ENCODE measurements at places on chromosomes 6 and 20. TPM values are rescaled to one million over a fixed set of nuclear protein-coding genes. Genes with fewer than 3 reads are reported as not detected.

DNA sequence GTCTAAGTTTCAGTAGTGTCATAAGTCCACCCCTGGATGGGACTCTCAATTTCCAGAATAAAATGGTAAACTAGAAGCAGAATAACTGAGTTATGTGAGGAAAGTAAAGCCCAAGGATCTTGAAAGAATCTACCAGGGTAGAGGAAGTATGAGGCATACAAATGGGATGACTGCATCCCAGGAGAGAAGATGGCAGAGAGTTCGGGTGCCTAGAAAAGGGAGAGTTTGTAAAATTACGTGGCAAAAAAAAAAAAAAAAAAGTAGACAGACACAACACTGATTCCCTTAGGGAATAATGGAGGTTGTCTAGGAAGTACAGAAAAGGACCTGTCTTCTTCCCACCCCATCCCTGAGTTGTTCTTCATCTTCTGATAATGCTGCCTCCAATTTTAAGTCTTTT lies 3.4 kb downstream of the GABBR1 start:
- no peak overlapping the region for H3K4me3 ChIP-seq
- H3K4me1 ChIP-seq, result peaks cover 32% of the 10 kb centered on the region
- H3K27ac ChIP-seq, result no peak overlapping the region
- no peaks in the 10 kb centered on the region for H3K27me3 ChIP-seq

- no peak overlapping the region for H3K4me3 ChIP-seq
- H3K4me1 ChIP-seq, result no peaks in the 10 kb centered on the region
- H3K27me3 ChIP-seq, result no peaks in the 10 kb centered on the region
- H3K27ac ChIP-seq, result no peak overlapping the region
Observed at GRCh38 chr6:40852779-40853373, 186.1 kb downstream of the UNC5CL start.

DNA sequence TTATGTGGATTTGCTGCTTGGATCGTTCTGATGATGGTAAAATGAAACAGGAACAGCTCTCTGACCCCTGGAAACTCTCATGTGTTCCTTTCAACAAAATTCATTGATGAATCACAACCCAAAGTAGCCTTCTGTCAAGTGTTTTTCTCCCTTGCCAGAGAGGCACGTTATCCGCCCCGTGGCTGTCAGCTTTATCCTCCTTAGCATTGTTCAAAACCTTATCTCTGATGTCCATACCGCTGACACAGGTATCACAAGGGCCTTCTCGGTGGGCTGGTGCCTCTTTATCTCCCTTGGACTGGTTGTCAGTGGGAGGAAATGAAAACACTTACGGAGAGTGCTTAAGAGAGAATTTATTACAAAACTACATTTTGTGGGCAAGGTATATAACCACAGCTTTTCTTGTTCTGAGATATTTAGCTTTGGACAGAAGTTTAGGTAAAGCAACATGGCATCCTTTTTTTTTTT lies 84.9 kb downstream of the TIAM2 start:
- no peak overlapping the region for H3K27ac ChIP-seq
- H3K36me3 ChIP-seq, result no peaks in the 10 kb centered on the region
- no peak for DNase-seq
- H3K4me3 ChIP-seq, result no peak overlapping the region
- H3K27me3 ChIP-seq, result no peaks in the 10 kb centered on the region
- H3K4me1 ChIP-seq, result no peaks in the 10 kb centered on the region

- peaks cover 80% of the 10 kb centered on the region for H3K4me1 ChIP-seq
- no peak for DNase-seq
- H3K27ac ChIP-seq, result peak overlapping the region; percentile 92
- H3K36me3 ChIP-seq, result no peaks in the 10 kb centered on the region
- no peaks in the 10 kb centered on the region for H3K27me3 ChIP-seq
Observed at GRCh38 chr20:49387581-49387939, 94.9 kb downstream of the KCNB1 start.

- no peak for DNase-seq
- no peak overlapping the region for H3K27ac ChIP-seq
- H3K4me1 ChIP-seq, result no peaks in the 10 kb centered on the region
Observed at GRCh38 chr6:4296552-4296951, 161.2 kb upstream of the ECI2 start.

GRCh38 chr20:8425016-8425415 lies 292.9 kb downstream of the PLCB1 start:
- no peaks in the 10 kb centered on the region for H3K27me3 ChIP-seq
- no peak overlapping the region for H3K27ac ChIP-seq
- DNase-seq, result no peak
- H3K36me3 ChIP-seq, result no peaks in the 10 kb centered on the region
- H3K4me1 ChIP-seq, result peaks cover 12% of the 10 kb centered on the region

Gene HLA-DOB
- total RNA-seq, result 0.19 TPM

Gene ULBP3
- 0.65 TPM for total RNA-seq

Gene CDH4
- total RNA-seq, result 0.45 TPM

Gene GNAS-AS1
- 0.23 TPM for total RNA-seq

Gene AVP
- total RNA-seq, result not detected

All from esophagus muscularis mucosa (tissue), 4 donors.